Esophagus muscularis mucosa (tissue), 4 donors: ENCODE measurements at places on chromosomes 2 and 18. TPM values are rescaled to one million over a fixed set of nuclear protein-coding genes. Genes with fewer than 3 reads are reported as not detected.

Gene DPP10
- 3.8 TPM for total RNA-seq

Gene UCN
- 3.7 TPM for total RNA-seq

Gene PLA2R1
- total RNA-seq: 4.7 TPM

Gene SLC40A1
- 41.3 TPM for total RNA-seq

Gene ATP6V1C2
- 0.17 TPM for total RNA-seq

Gene RNU2-63P
- not detected for total RNA-seq

Gene RNF125
- total RNA-seq: 3.7 TPM

Gene HMSD
- not detected for total RNA-seq

Gene AP1S3
- 0.45 TPM for total RNA-seq

Gene CD226
- total RNA-seq: 2.7 TPM

Gene THUMPD2
- 10.9 TPM for total RNA-seq

Gene DOK6
- 2.4 TPM for total RNA-seq

Gene SPC25
- total RNA-seq: 0.23 TPM

Gene CYP27C1
- 0.26 TPM for total RNA-seq

Gene IL18R1
- total RNA-seq: 3.0 TPM

Gene KIAA2012
- not detected for total RNA-seq

Gene CDH19
- total RNA-seq: 47.3 TPM

Gene OSR1
- total RNA-seq: 50.3 TPM

Gene AQP12A
- not detected for total RNA-seq

Gene SCN3A
- total RNA-seq: 1.7 TPM

Gene GCA
- total RNA-seq: 8.0 TPM

Gene TRAPPC8
- 35.0 TPM for total RNA-seq

Gene CXCR1
- total RNA-seq: 0.13 TPM

Gene CRYBA2
- not detected for total RNA-seq

Gene NEB
- total RNA-seq: 0.66 TPM

Gene AMER3
- total RNA-seq: not detected

Gene SCN7A
- total RNA-seq: 129 TPM

Gene FEZ2
- total RNA-seq: 48.5 TPM

Gene LRRFIP1
- total RNA-seq: 190 TPM
